ENCODE measurements at places on chromosomes 6 and 20.

DNA sequence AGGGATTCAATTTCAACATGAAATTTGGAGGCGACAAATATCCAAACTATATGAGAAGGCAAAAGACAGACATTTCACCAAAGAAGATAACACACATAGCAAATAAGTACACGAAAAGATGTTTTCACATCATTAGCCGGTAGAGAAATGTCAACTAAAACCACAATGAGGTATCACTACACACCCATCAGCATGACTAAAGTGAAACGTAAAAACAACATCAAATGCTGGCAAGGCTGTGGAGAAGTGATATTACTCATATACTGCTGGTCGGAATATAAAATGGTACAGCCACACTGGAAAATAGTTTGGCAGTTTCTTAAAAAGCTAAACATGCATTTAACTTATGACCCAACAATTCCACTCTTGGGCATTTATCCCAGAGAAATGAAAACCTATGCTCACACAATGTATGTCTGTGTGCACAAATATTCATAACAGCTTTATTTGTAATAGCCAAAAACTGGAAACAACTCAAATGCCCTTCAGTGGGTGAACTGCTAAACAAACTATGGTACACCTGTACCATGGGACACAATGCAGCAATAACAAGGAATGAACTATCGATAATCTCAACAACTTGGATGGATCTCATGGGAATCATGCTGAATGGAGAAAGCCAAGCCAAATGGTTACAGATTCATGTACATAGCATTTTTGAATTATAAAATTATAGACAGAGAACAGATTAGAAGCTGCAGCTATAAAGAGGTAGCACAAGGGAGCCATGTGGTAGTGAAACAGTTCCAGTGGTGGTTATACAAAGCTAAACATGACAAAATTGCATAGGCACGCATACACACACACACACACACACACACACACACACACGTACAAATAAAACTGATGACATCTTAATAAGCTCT lies 8.6 kb downstream of the ADAT2 start:
- DNase-seq = no peak
- H3K36me3 ChIP-seq = peaks cover 4% of the 10 kb centered on the region
- peak overlapping the region; percentile 54 for H3K27ac ChIP-seq
- no peaks in the 10 kb centered on the region for H3K27me3 ChIP-seq
- H3K4me3 ChIP-seq = no peak overlapping the region

- no peaks in the 10 kb centered on the region for H3K27me3 ChIP-seq
- no peak overlapping the region for H3K4me3 ChIP-seq
- DNase-seq = no peak
- H3K36me3 ChIP-seq = no peaks in the 10 kb centered on the region
- no peak overlapping the region for H3K27ac ChIP-seq
Measured at GRCh38 chr6:156430386-156430785, 346.8 kb upstream of the ARID1B start.

GRCh38 chr6:170473301-170473717 lies 79.8 kb downstream of the PSMB1 start:
- no peaks in the 10 kb centered on the region for H3K4me1 ChIP-seq
- peaks cover 21% of the 10 kb centered on the region for H3K27me3 ChIP-seq
- H3K27ac ChIP-seq = no peak overlapping the region
- no peak overlapping the region for H3K4me3 ChIP-seq

DNA sequence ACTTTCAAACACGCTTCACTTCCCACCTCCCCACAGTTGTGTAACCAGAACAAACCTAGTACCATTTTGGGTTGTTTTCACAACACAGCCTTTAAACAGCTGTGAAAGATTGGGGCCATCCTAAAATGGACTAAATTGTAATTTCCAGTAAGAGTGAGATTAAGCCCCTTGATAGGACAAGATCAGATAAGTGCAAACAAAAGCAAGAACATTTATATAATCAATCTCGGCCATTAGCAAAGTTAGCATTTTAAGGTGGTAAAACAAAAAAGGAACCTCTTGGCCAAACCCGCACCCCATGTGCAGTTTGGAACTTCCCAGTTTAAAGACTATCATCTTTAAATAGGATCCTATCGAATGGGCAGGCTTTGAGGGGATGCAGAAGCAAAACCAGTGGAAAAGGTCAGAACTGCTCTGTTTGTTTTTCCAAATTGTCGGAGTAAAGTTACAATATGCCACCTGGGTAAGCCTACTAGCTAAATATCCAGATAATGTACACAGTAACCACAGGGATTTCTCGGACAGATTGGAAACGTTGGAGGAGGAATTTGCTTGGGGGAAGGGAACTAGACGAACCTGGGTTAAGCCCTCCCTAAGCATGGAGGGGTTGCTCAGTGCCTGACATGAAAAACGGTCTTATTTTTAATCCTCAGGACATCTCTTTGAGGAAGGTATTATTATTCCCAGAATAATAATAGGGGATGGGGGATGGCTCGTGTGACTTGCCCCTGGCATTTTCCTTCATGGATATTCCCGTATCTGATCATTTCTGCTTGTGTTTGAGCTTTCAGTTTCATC lies 159.8 kb upstream of the SALL4 start:
- DNase-seq = no peak
- no peak overlapping the region for H3K4me3 ChIP-seq
- no peak overlapping the region for H3K27ac ChIP-seq
- H3K36me3 ChIP-seq = no peaks in the 10 kb centered on the region

- H3K4me3 ChIP-seq = no peak within 1 kb of the TSS
- H3K4me1 ChIP-seq = no peaks in the 10 kb centered on the region
- H3K36me3 ChIP-seq = no peaks in the 10 kb centered on the region
- DNase-seq = no peak
- no peak within 1 kb of the TSS for H3K27ac ChIP-seq
Measured at GRCh38 chr6:46746696-46747095, at the start of gene ANKRD66. ANKRD66 (plus strand) TSS chr6:46746933; CDS start chr6:46751949, 5,016 bp downstream.

DNA sequence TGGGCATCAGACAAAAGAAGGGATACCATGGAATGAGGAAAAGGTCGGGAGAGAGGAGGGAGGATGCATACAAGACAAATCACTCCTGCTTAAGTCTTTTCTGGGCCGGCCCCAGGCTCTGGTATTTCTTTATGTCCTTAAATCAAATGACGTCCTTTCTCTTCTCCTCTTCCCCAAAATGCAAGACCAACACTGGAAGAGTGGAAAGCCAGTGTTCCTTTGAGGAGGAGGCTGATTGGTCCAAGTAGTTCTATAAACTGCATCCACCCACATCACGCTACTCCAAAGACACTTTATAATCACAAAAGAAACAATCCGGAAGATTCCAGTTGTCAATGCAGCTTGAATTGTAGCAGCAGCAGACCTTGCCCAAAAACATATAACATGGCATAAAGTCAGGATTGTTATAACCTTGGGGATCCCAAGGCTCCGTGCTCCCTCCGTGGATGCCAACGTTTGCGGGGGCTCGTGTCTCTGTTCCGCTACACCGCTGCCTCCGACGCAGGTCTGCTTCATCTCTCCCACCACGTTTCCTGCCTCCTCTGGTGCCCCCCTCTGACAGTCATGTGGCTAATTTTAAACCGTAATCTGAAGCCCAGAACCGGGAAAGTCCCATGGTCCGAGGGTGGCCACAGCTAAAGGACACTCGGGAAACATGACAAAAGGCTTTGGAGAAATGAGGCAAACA lies 47.1 kb downstream of the MCUR1 start:
- peak overlapping the region; percentile 22 for H3K27ac ChIP-seq
- H3K4me3 ChIP-seq = peak overlapping the region; percentile 46
- H3K4me1 ChIP-seq = peaks cover 19% of the 10 kb centered on the region
- H3K36me3 ChIP-seq = no peaks in the 10 kb centered on the region
- no peaks in the 10 kb centered on the region for H3K27me3 ChIP-seq

- no peak for DNase-seq
- peaks cover 17% of the 10 kb centered on the region for H3K27me3 ChIP-seq
- H3K36me3 ChIP-seq = no peaks in the 10 kb centered on the region
- H3K27ac ChIP-seq = no peak overlapping the region
- no peak overlapping the region for H3K4me3 ChIP-seq
- H3K4me1 ChIP-seq = no peaks in the 10 kb centered on the region
Measured at GRCh38 chr20:16664020-16664419, 65.8 kb upstream of the SNRPB2 start.
